Pons (tissue), 1 donor: ENCODE measurements at places on chromosomes 13 and 19.

- DNase-seq: peak; percentile 6
Observed at GRCh38 chr19:52961981-52962380, 700 bp downstream of the ZNF816 start.

- no peak for DNase-seq
Observed at GRCh38 chr19:20371911-20372310, 193.7 kb downstream of the ZNF737 start.

- DNase-seq: no peak
Observed at GRCh38 chr19:27393591-27393990, 1819.4 kb downstream of the UQCRFS1 start.

- no peak for DNase-seq
Observed at GRCh38 chr13:72805676-72806346, 23.9 kb downstream of the PIBF1 start.

DNA sequence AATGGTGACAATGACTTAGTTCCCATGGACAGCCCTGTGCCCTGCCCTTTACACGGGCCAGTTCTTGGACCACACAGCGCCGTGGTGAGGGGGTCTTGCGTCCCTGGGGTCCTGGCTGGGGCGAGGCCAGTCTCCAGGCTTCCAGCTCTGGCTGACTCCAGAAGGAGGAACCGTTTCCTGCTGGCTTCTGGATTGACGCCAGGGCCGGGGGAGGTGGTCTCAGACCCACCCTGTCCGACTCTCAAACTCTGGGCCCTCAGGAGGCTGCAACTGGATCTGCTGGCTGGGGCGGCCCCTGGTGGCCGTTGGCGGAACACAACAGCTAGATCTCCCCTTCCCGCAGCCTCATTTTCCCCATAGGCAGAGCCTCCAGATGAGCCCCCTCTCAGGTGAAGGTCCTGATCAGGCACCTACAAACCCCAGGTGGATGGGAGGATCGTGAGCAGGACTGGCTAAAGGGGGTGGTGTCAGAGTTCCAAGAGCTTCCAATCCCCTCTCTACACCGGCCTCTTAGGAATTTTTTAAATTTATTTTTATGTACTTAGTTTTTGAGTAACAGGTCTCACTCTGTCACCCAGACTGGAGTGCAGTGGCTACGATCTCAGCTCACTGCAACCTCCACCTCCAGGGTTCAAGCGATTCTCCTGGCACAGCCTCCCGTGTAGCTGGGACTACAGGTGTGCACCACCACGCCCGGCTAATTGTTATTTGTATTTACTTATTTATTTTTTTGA lies 8.0 kb downstream of the CCDC194 start:
- no peak for DNase-seq

DNA sequence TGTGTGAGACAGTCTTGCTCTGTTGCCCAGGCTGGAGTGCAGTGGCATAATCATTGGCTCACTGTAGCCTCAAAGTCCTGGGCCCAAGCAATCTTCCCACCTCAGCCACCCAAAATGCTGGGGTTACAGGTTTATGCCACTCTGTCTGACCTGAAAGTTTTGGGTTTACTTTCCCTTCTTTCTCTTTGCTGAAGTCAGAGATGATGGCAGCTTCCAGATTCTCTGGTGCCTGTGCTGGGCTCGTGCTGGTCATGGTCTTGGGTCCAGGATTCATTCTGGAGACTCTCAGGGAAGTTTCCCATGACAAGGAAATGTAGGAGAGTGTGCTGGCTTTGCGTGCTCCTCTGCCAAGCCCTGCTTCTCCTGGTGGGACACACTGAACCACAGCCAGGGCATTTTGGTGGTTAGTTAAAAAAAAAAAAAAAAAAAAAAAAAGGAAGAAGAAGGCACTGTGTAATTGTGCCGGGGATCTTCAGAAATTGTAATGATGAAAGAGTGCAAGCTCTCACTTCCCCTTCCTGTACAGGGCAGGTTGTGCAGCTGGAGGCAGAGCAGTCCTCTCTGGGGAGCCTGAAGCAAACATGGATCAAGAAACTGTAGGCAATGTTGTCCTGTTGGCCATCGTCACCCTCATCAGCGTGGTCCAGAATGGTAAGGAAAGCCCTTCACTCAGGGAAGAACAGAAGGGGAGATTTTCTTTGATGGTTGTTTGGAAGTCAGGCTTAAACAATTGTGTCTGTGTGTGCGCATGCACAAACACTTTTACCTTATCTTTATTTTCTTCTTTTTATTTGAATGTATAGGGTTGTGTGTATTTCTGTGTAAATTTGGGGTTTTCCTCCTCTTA lies at the start of gene ALOX5AP:
ALOX5AP (plus strand) TSS at position 519 of the 847 bp plus-strand sequence; CDS start at position 582, 63 bp downstream.
- DNase-seq: peak; percentile 55

GRCh38 chr13:36344173-36344572 lies 2.0 kb downstream of the SPART start:
- no peak for DNase-seq

DNA sequence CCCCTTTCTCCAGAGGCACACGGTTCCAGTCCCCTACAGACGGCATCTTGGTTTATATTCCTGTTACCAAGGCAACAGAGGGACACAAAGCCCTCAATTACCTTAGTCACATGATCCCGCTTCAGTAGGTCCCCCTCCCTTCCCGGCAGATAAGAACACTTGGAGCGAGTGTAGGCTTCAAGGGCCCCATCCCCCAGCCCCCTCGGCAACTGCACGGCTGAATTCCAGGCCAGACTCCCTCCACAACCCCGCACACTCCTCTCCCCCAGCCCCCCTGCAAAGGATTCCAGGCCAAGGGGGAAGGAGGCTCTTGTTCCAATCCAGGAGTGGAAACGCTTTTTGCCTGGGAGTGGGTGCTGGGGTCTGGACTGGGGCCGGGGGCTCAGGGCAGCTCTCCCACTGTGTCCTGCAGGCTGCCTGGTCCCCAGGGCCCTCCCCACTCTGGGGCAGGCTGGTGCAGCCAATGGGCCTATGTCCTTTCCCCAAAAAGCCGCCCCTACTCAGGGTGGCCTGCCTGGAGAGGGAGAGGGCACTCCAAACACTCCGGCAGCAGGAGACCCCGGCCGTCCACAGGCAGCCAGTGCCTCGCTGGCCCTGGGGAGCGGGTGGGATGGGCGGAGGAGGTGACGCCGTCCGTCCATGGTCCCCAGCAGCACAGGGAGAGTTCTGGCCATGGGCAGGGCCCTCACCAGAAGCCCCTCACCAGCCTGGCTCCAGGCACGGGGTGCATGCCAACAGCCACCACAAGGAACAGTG lies 62.6 kb downstream of the MLLT1 start:
- DNase-seq: no peak

- DNase-seq: peak; percentile 80
Observed at GRCh38 chr19:13691569-13692435, 72.5 kb upstream of the MRI1 start.
